Activated T-helper 1 cell treated with Interleukin-2 at 50 U/mL for 16 hours (primary cell): ENCODE measurements at places on chromosomes 3 and 15.

DNA sequence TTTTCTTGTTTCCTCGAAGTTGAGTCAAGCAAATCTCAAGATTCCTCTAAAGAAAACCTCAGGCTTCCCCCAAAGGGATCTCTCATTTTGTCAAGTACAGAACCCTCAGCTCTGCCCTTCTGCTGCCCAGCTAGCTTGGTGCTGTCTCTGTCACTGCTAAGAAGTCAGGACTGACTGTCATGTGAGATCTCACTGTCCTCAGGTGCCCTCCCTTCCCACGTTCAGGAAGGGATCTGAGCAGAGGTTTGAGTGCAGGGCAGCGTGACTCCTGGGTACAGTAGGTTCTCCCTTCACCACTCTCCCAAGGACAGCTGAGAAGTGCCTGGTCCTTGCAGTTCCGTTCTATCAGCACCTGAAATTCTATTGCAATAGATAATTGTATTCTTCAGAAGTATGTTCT lies 229.7 kb downstream of the SLCO3A1 start:
- DNase-seq, result no peak

GRCh38 chr3:171838218-171838720 lies 4.9 kb upstream of the TMEM212 start:
- DNase-seq, result no peak

GRCh38 chr15:69141286-69141701 lies 19.1 kb upstream of the GLCE start:
- DNase-seq, result no peak

- no peak for DNase-seq
Observed at GRCh38 chr15:77739591-77740378, 107.1 kb upstream of the LINGO1 start.

GRCh38 chr3:175411405-175411804 lies 552.3 kb downstream of the NAALADL2 start:
- DNase-seq, result no peak

DNA sequence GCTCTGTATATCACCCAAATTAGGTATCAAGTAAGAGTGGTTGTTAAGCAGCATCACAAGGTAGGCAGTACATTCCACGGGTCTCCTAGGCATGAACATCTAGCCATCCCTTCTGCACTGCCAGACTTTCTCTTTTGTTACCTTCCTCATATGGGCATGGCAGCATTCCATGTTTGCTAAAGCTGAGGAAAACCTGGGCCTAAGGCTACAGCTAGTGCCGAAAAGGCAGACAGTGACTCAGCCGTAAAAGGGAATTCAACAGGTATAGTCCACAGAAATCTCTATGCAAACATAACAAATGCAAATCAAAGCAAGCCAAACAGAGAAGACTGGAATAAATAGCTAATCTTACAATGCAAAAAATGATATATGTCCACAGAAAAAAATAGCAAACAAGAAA lies 645.4 kb downstream of the ZBBX start:
- no peak for DNase-seq

DNA sequence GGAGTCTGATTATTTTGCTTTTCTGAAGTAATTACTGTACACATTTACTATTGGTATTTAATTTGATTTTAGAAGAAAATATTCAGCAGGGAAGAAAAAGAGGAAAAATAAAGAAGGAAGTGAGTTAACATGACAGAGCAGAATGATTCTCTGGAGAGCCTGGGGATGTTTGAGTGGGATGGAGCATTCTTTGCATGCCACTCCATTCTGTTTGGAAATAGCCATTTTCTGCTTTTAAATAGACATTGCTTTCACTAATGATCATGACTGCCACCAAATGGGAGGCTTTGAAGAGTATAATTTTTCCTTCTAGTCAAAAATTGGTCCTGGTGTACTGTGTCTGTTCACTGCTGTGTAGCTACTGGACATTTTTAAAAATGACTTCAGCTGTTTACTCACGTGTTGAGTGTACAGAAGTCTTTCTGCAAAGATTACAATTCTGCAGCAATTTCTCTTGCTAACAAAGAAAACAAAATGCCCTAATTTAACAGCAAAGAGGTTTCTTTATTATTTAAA lies 196.1 kb downstream of the RYR3 start:
- DNase-seq, result no peak

GRCh38 chr3:123790254-123791072 lies 93.7 kb downstream of the MYLK start:
- no peak for DNase-seq

DNA sequence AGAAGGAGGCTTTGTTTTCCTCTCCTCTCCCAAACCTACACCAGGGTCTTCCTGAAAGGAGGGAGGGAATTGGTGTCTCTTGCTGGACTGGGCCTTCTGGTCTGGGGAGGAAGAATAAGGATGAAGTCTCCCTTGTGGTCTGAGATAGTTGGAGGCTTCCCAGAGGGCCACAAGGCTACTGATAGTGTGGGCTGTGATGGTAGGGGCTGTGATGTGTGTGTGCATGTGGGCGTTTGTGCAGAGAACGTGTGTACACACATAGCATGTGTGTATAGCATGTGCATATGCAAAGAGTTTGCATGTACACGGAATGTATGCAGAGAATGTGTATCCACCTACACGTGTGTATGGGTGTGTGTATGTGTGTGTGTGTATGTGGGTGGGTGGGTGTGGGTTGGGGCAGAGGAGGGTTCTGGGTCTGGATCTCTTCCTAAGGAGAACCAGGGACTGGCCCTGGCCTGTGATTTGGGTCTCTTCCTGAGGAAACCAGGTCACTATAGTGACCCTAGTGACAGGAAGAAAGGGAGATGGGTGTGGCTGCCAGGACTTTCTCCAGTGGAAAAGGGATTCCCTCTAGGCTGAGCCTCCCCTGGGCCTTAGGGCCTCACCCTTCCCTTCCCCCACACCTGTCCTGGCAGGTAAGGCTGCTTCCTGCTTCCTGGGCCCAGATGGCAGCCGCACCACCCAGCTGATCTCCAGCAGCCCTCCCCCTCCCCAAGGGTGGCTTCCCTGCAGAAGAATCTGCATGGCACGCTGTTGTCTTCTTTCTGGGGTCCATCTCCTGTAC lies 1.7 kb downstream of the FLNB start:
- DNase-seq, result no peak

DNA sequence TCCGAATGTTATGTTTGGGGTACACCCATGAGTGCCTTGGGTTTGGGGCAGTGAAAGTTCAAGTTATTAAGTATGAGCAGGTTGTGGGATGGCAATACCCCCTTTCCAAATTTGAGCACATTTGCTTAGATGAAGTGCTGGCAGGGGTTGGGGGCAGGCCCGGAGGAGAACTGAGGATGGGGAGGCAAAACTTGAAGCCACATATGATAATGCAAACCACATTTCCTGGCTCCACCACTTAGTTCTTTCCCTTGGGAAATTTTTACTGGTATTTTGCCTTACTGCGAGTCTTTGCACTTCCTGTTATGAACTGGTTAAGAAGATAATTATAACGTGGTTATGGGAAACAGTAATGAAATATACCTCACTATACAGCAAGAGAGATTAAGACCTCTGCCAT lies 336.0 kb upstream of the ONECUT1 start:
- no peak for DNase-seq

GRCh38 chr15:68494573-68495110 lies 62.7 kb upstream of the ITGA11 start:
- no peak for DNase-seq

- DNase-seq, result no peak
Observed at GRCh38 chr3:30098243-30098642, 508.2 kb upstream of the TGFBR2 start.

- DNase-seq, result no peak
Observed at GRCh38 chr3:190595179-190595795, 81.4 kb downstream of the IL1RAP start.

- DNase-seq, result no peak
Observed at GRCh38 chr3:138688871-138689299, 80.3 kb downstream of the FAIM start.

GRCh38 chr15:36966708-36967107 lies 133.6 kb downstream of the MEIS2 start:
- no peak for DNase-seq

- no peak for DNase-seq
Observed at GRCh38 chr3:169116056-169116693, 547.3 kb downstream of the MECOM start.

GRCh38 chr15:72538931-72539330 lies 64.8 kb downstream of the ARIH1 start:
- DNase-seq, result no peak
